ENCODE measurements at places on chromosomes 3 and 15. TPM values are rescaled to one million over a fixed set of nuclear protein-coding genes. Genes with fewer than 3 reads are reported as not detected.

GRCh38 chr3:169362301-169362700, 301.2 kb downstream of the MECOM start:
- no peak overlapping the region for H3K4me3 ChIP-seq
- no peak overlapping the region for H3K27ac ChIP-seq
- H3K4me1 ChIP-seq: no peaks in the 10 kb centered on the region
- H3K27me3 ChIP-seq: no peaks in the 10 kb centered on the region

DNA sequence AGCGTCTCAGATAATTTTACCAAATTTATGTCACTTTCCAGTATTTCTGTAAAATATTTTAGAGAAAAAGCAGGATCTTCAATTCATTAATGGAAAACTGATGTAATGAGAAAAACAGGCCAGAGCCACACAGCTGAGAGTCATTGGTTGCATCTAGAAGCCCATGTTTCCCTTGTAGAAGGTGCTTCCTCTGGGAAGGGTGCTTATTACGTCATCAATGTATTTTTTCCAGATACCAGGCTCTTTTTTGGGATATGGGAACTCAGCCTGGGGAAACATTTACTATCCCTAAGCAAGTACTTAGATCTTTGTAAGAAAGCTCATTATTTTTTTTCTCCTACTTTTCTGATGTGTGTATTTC, 89.1 kb upstream of the PHLDB2 start:
- DNase-seq: no peak
- no peak overlapping the region for H3K27ac ChIP-seq
- H3K4me1 ChIP-seq: peaks cover 57% of the 10 kb centered on the region
- no peaks in the 10 kb centered on the region for H3K27me3 ChIP-seq
- H3K36me3 ChIP-seq: no peaks in the 10 kb centered on the region

DNA sequence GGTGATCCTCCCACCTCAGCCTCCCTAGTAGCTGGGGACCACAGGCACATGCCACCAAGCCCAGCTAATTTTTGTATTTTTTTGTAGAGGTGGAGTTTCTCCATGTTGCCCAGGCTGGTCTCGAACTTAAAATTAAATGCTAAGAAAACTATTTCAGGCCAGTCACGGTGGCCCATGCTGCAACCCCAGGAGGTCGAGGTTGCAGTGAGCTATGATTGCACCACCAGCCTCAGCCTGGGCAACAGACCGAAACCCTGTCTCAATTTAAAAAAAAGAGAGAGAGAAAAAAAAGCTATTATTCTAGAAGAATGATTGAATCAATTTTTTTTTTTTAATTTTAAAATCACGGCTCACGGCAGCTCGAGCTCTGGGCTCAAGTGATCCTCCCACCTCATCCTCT, 4.7 kb downstream of the SLC51A start:
- no peak overlapping the region for H3K27ac ChIP-seq
- no peaks in the 10 kb centered on the region for H3K36me3 ChIP-seq
- H3K4me1 ChIP-seq: peaks cover 19% of the 10 kb centered on the region

- DNase-seq: no peak
- no peak overlapping the region for H3K27ac ChIP-seq
- H3K4me1 ChIP-seq: peaks cover 13% of the 10 kb centered on the region
- H3K36me3 ChIP-seq: peaks cover 35% of the 10 kb centered on the region
- H3K27me3 ChIP-seq: no peaks in the 10 kb centered on the region
Measured at GRCh38 chr15:90598031-90598577, 68.4 kb downstream of the CRTC3 start.

DNA sequence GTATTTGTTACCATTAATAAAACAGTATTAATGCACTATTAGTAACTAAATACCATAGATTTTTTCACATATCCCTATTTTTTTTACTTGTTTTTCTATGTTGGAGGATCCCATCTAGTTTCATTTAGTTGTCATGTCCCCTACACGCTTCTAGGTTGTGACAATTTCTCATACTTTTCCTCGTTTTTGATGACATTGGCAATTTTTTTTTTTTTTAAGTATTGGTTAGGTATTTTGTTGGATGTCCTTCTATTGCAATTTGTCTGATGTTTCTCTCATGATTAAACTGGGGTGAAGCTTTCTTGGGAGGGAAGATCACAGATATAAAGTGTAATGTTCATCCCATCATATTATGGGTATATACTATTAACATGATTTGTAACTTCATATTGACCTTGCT, 409.1 kb upstream of the CNTN6 start:
- H3K4me3 ChIP-seq: no peak overlapping the region
- H3K27ac ChIP-seq: no peak overlapping the region

DNA sequence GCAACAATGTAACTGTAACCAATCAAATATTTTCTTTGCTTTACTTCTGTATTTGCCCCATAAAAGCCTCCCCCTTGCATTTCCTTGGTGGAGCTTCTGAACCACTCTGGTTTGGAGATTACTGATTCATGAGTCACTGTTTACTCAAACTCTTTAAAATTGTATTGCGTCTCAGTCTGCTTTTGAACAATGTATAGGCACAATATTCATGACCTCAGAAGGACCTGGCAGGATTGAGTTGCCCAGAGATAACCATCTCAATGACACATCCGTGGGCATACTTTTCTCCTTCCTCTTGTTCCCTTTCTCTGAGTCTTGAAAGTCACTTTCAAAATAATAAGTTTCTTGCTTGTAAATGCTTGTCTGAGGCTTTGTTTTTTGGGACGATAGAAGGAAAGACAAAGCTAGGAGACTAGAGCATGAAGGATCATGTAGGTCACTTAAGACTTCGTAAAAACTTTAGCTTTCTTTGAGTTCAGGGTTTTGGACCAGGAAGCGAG, 57.1 kb upstream of the POU1F1 start:
- no peak for DNase-seq
- H3K4me3 ChIP-seq: no peak overlapping the region
- peaks cover 20% of the 10 kb centered on the region for H3K4me1 ChIP-seq
- H3K36me3 ChIP-seq: no peaks in the 10 kb centered on the region

Gene EHHADH
- 0.57 TPM for total RNA-seq

Gene GOLGA8J
- not detected for total RNA-seq

Gene GRK7
- total RNA-seq: not detected

Measured in osteocyte (in vitro differentiated cells).